ENCODE measurements at places on chromosomes 12 and 14. TPM values are rescaled to one million over a fixed set of nuclear protein-coding genes. Genes with fewer than 3 reads are reported as not detected.

The AMN gene
- under 0.01 TPM for total RNA-seq

The ARHGEF40 gene
- total RNA-seq, result 33.3 TPM

The SDS gene
- under 0.01 TPM for total RNA-seq

The PLBD2 gene
- 64.8 TPM for total RNA-seq

The B4GALNT3 gene
- 0.36 TPM for total RNA-seq

The PLXNC1 gene
- total RNA-seq, result 3.8 TPM

The HOXC10 gene
- total RNA-seq, result 9.7 TPM

The TGM1 gene
- 0.36 TPM for total RNA-seq

The CELA1 gene
- not detected for total RNA-seq

The GOLGA3 gene
- total RNA-seq, result 127 TPM

The KRT74 gene
- not detected for total RNA-seq

The VWF gene
- total RNA-seq, result 0.29 TPM

DNA sequence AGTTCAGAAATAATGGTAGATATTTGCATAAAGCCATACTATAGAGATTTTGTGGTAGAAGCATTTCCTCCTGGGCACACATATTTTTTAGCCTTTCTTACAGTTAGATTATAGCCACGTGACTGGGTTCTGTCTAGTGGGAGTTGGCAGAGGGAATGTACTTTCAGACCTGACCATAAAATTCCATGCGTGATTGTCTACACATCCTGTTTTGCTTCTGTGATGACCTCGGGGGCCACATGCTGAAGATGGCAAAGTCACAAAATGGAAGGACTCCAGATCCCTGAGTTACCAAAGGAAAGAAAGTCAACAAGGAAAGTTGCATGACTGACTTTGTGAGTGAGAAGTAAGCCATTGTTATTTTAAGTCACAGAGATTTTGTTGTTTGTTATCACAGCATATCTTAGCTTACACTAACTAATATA lies 14.6 kb upstream of the MIA2 start:
- peak; percentile 79 for DNase-seq

DNA sequence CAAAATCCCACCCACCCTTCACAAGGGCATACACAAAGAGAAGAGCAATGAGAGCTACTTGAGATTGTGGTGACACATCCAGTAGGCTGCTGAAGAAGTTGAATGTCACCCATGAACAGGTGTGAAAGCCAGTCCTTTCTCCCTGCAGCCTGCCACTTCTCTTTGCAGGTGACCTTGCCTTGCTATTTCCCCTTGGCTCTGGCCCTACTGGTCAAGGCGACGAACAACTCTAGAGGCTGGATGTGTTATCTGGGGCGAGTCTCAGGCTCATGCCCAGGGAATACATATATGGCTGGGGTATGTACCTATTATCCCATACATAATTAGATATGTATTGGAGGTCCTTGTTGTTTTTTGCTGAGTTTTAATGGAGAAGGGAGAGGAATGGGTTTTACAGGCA lies 70.2 kb upstream of the EGLN3 start:
- no peak for DNase-seq

- DNase-seq, result no peak
These were observed 941.9 kb downstream of the NRXN3 start for GRCh38 chr14:79111987-79112501.

DNA sequence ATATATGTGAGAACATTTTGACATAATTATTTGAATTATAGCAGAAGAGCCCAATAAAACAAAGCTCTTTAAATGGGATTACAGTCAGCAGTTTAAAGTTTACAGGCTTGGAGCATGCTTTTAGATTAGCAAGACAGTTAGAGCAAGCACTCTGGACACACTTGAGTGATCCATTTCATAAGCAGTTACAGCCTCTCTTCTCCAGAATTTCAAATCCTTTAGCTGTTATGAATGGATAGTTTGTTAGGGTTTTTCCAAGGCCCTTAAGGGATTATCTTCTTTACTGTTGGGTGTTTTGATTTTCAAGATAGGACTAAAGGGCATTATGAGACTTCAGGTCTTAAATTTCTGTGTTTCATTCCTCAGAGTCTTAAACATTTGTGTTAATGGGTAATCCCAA lies 36.3 kb downstream of the BEST3 start:
- no peak for DNase-seq

- DNase-seq, result no peak
These were observed 28.1 kb downstream of the MSRB3 start for GRCh38 chr12:65306366-65307168.

- DNase-seq, result no peak
These were observed 126.3 kb downstream of the MGST1 start for GRCh38 chr12:16473610-16474326.

- DNase-seq, result peak; percentile 71
These were observed 14.8 kb downstream of the PROX2 start for GRCh38 chr14:74860899-74861733.

- DNase-seq, result no peak
These were observed 21.8 kb downstream of the CHST11 start for GRCh38 chr12:104478396-104479122.

GRCh38 chr14:60153991-60154390 lies 11.2 kb downstream of the DHRS7 start:
- DNase-seq, result no peak

DNA sequence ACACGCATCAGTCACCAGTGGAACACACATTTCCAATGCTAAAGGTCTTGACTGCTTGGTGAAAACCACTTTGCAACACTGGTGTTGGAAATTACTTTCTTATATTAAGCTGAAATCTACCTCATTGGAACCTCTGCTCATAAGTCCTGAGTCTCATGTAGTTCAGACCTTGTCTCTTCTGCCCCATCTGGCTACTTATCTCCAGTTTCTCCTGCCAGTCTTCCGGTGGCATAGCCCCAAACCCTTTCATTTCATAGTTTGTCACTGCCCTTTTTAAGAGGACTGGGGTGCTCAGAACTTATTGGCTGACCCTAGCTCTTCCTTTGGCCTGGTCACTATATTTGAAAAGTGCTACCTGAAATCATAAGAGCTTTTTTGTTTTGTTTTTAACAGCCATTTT lies 43.7 kb downstream of the HELB start:
- DNase-seq, result no peak

- no peak for DNase-seq
These were observed 130.5 kb downstream of the ACSS3 start for GRCh38 chr12:81208187-81208911.

DNA sequence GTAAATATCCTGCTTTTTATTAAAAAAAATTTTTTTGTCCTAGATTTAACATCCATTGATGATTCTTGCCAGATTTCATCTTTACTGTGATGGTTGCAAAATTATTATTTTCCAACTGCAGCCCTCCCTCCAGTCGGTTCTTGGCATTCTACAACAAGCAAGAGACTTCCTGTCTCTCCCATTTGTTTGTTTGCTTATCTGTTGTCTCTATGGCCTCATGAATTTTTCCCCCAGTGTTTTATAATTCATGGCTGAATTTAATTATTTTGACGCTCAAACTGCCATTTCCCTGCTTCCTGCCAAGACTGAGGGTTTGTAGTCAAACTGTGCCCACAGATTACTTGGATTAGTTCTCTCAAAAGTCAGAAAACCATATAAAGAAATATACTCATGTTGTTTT lies 25.9 kb downstream of the CGRRF1 start:
- DNase-seq, result no peak

DNA sequence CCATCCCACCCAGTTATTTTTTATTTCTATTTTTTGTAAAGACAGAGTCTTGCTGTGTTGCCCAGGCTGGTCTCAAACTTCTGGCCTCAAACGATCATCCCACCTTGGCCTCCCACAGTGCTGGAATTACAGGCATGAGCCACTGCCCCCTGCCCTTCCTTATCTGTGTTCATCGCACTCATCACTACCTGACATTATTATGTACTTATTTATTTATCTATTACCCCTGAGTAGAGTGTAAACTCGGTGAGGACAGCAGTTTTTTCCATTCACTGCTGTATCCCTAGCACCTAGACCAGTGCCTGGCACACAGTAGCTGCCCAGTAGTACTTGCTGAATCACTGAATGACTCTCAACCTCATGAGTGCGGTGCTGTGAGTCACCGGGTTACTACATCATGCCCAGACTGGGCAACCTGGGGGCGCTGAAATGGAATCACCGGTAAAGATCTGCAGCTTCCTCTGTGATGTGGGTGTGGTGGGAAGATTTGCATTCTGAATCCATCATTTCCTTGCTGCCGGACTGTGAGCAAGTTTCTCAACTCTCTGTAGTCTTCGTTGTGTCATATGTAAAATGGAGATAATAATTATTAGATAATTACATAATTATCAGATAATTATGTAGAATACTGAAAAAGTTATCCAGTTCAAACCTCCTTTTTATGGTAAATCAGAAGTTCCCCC lies 81.9 kb upstream of the USP44 start:
- peak; percentile 93 for DNase-seq

- peak; percentile 80 for DNase-seq
These were observed 64.2 kb downstream of the LLPH start for GRCh38 chr12:66066137-66066928.

- DNase-seq, result no peak
These were observed 62.5 kb downstream of the BCL2L14 start for GRCh38 chr12:12133259-12133658.

- peak; percentile 36 for DNase-seq
These were observed 67.7 kb downstream of the EEA1 start for GRCh38 chr12:92861381-92861780.

GRCh38 chr12:91846466-91847055 lies 299.1 kb downstream of the BTG1 start:
- DNase-seq, result peak; percentile 5

GRCh38 chr12:22032732-22033131 lies 13.3 kb upstream of the CMAS start:
- DNase-seq, result no peak

DNA sequence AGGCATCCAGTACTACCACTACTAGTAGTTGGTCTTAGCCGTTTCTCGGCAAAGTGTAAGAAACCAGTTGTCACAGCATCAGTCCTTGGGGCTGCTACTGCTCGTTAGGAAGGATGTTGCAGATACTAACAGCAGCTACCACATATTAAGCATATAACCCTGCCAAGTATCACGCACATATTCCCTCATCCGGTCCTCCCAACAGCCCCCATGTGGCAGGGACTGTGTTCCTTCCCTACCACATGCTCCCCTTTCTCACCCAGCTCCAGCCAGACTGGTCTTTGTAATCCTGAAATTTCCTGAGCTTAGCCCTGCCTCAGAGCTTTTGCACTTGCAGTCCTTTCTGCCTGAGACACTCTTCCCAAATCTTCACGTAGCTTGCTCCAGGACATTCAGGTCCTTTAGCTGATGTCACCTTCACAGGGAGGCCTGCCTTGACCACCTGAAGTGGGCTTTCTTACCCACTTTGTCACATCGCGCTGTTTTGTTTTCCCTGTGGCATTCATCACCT lies 7.8 kb downstream of the ERP29 start:
- no peak for DNase-seq

GRCh38 chr12:53618275-53618674 lies 7.9 kb downstream of the ATF7 start:
- DNase-seq, result no peak

DNA sequence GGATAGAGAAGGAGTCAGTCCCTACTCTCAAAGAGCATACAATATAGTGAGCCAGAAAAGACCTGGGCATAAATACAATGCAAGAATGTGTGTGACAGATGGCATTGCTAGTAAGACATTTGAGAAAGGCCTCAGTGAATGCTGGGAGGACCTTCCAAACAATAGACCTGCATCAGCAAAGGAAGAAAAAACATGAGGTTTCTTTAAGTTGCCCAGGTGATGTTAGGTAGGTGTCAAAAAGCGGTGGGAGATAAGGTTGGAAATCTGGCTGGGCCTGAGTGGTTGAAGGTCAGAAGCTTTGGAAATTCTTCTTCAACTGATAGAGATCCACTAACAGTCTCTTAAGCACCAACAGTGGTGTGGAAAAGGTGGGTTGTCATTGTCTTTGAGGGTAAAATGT lies 50.5 kb upstream of the FRS2 start:
- no peak for DNase-seq

- DNase-seq, result peak; percentile 49
These were observed 9.5 kb downstream of the PHETA1 start for GRCh38 chr12:111359231-111359913.

DNA sequence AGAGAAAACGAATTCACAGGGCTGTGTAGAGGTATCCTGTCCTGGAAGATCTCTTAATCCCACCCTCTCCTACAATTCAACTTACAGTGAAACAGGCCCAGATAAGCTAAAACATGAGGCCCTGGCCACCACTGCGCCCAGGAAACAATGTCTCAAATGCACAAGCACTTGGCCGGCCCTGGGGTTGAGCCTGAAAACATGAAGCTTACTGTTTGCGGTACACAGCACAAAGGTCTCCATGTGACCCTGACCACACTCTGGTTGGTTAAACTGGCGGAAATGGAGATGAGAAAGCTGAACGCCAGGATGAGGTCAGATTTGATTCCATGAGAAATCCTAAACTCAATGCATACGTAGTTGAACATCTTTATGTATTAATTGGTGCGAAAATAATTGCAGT lies 16.4 kb downstream of the WSB2 start:
- DNase-seq, result no peak

DNA sequence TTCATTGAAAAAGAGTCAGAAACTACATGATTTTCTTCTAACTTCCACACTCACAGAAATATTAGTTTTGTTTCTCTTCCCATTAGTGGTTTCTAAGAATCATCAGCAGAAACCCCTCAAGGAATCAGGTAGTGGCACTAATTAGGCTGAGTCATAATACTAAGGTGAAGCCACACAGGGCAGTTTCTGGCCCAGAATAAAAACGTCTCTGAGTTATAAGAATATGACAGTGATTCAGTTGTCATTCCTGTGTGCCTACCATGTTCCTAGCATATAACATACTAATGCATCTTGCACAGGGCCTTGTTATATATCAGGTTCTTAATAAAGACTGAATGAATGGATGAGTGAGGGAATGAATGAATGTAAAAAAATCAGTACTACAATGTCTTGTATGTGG lies 206.0 kb upstream of the PLEKHG7 start:
- no peak for DNase-seq

GRCh38 chr12:74259199-74259598 lies 278.4 kb upstream of the ATXN7L3B start:
- DNase-seq, result no peak

- DNase-seq, result no peak
These were observed 5.7 kb upstream of the SLCO1A2 start for GRCh38 chr12:21340403-21340802.

DNA sequence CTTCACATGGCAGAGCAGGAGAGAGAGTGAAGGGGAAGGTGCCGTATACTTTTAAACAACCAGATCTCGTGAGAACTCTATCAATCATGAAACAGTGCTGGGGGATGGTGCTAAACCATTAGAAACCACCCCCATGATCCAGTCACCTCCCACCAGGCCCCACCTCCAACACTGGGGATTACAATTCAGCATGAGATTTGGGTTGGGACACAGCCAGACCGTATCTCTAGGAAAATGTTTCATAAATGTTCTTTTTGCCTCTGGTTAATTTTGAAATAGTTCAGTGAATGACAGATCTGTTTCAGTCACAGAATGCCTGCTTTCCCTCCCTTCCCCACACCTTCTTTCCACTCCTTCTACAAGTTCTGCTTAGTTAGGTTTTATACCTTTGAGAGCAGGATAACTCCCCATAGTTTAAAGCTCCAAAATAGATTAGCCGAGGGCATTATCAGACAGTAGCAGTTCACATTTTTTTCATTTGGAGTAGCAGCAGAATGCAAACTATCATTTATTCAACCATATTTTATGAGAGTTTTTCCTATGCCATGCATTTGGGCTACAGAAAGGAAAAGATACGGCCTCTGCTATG lies 27.1 kb downstream of the PELI2 start:
- no peak for DNase-seq

Data from osteoblast (primary cell).